Central memory CD8-positive, alpha-beta T cell (primary cell): ENCODE measurements at places on chromosomes 1 and 21.

DNA sequence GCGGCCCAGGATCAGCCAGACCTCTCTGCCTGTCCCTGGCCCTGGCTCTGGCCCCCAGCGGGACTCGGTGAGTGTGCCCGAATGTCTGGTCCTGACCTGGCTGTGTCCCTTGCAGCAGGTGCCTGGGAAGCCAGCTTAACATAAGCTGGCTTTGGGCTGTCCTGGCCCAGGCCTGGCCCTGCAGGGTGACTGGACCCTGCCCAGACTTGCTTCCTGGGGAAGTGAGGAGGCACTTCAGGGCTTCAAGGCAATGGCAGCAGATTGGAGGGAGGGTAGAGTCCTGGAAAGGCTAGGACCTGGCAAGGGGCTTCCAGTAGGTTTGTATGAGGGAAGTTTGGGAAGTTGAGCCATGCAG lies 16.4 kb downstream of the RPS6KA1 start:
- no peak for DNase-seq

GRCh38 chr1:193607787-193608186 lies 421.4 kb upstream of the B3GALT2 start:
- DNase-seq, result no peak

DNA sequence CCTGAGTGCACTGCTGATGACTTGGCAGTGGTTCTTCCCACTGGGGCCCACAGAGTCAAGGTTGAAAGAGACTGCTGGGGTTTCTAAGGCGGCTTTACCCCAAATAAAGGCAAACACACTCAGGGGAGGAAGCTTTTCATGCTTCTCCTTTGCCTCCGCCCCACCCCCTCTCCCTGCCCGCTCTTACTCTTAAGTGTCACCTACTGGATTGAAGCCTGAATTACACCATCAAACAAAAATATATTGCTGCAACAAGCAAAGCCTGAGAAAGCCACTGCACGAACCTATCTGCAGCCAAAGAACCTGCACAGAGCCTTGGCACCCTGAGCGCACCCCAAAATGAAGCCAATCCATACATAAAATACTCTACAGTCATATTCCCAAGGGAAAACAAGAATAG lies 63.1 kb downstream of the PTGFR start:
- DNase-seq, result no peak

DNA sequence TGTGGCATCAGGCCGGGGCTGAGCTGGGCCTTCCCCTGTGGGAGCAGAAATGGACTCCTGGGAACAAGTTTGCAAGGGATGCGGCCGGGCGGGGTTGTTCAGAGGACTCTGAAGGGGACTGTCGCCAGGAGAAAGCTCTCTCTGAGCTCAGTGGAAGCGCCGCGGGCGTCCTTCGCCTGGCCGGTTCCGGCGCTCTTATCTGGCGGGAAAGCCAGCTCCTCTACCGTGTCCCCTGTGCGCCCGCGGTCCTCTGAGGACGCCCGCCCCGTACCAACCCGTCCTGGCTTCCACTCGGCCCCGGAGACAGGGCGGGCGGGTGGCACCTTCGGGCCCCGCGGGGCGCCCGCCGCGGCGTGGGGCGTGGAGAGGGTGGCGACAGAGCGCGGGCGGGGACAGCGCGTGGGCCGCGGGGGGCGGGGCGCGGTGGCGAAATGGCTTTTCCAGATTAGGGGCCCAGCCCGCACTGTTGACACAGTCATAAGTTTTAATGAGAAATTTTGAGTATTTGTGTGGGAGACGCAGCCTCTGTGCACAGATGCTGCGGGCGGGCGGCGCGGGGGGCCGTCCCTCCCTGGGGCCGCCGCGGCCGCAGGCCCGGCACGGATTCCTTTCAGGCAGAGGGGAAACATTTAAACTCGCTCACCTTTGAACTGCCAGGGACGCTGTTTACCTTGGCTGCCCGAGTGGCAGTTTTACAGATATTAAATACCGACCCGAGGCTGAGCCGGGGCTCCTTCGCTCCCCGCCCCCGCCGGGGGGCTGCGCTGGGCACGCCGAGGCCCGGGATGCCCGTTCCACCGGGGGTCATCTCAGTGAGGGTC lies 70.2 kb downstream of the FOXD2 start:
- no peak for DNase-seq

- no peak for DNase-seq
Measured at GRCh38 chr1:169487561-169487960, 1.8 kb upstream of the SLC19A2 start.

- no peak for DNase-seq
Measured at GRCh38 chr1:214551436-214552173, at the start of gene PTPN14. PTPN14 (minus strand) TSS chr1:214551602; CDS start chr1:214464803, 86,799 bp downstream.
